Kidney (tissue), 22 donors: ENCODE measurements at places on chromosomes 16 and 17. TPM values are rescaled to one million over a fixed set of nuclear protein-coding genes. Genes with fewer than 3 reads are reported as not detected.

Gene ZFPM1
- 9.2 TPM for total RNA-seq

Gene TMED6
- 2.6 TPM for total RNA-seq

Gene PRR29
- 4.4 TPM for total RNA-seq

Gene YBX2
- 1.3 TPM for total RNA-seq

Gene QPRT
- 13.9 TPM for total RNA-seq

Gene SLX1A
- 51.3 TPM for total RNA-seq

Gene GPR142
- not detected for total RNA-seq

Gene DNAH3
- total RNA-seq = 0.57 TPM

Gene RAB11FIP4
- total RNA-seq = 32.5 TPM

Gene GRAPL
- total RNA-seq = 10.7 TPM

Gene ACSM2B
- 48.2 TPM for total RNA-seq

Gene CHST5
- total RNA-seq = 0.13 TPM

Gene PPP1R1B
- total RNA-seq = 31.1 TPM

Gene MPG
- total RNA-seq = 40.8 TPM

Gene KRTAP9-9
- not detected for total RNA-seq

Gene OR1A1
- total RNA-seq = not detected

Gene ATP2C2
- 2.2 TPM for total RNA-seq

Gene GP1BA
- not detected for total RNA-seq
